ENCODE measurements at places on chromosomes 1 and 21.
A peak's percentile ranks its signal among the peaks of the same experiment; 100 is the strongest.

DNA sequence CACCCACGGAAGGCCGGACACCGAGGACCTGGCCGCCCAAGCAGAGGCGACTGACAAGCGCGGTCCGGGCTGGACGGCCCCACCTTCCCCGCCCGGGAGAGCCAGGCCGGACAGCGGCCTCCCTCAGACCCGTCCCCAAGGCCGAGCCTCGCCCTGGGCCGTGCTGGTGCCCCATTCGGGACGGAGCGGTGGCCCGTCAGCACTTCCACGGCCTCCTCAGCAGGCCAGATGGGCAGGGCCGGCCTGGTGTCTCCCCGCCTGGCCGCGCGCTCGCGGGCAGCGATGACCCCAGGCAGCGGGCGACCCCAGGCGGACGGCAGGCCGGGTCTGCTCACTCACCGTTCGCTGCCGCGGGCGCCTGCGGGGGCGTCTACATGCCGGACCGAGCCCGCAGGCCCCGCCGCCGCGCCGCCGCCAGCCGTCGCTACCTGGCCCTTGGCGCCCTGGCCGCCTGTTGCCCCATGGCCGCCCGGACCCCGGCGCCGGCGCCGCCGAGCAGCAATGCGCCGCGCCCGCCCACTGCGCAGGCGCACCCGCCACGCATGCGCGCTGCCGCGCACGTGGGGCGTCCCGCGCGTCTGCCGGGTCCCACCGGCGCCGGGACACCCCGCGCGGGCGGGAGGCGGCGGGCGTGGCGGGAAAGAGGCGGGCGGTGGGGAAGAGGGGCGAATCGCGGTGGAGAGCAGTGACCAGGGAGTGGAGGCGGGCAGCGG, at the start of gene NADK:
Gene NADK (minus strand): TSS at position 521 of the 713 bp plus-strand sequence. CDS start 13,064 bp downstream, outside the sequence.
- DNase-seq, result peak; percentile 93

- DNase-seq, result no peak
These were observed 631.6 kb upstream of the CAMK1G start for GRCh38 chr1:208951908-208952307.

DNA sequence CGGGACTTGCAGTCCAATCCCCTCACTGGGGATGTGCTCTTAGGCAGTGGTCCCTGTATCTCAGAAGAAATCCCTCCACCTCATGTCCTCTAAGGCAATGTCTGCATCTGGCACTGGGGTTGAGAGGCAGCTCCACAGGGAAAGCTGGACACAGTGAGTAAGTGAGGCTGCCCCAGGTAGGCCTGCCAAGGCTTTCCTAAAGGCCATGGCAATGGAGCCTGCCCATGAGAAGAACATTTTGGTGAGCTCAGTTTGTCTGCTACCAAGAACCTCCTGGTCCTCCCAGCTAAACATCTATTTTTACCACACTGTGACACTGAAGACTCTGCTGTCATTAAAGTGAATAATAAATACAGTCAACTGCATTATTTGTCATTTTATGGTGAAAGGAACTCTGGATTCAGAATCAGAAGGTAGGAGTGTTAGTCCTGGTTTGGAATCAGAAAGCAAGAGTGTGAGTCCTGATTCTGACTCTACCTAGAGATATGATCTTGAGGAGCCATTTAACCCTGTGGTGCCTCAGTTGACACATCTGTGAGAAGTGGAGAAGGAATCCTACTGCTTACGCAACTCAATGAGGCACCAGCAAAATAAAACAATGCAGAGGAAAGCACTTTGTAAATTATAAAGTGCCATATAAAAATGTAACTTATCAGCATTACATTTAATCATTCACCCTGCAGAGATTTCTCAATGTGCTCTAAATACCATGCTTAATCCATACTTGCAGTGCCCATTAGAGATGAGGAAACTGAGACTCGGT, 41.0 kb downstream of the TBX15 start:
- DNase-seq, result peak; percentile 26

GRCh38 chr1:26300578-26301275, 5.7 kb downstream of the UBXN11 start:
- DNase-seq, result no peak

GRCh38 chr1:53413175-53414001, 45.8 kb upstream of the DMRTB1 start:
- DNase-seq, result peak; percentile 67

- no peak for DNase-seq
These were observed 52.4 kb downstream of the NAV1 start for GRCh38 chr1:201591348-201591747.

DNA sequence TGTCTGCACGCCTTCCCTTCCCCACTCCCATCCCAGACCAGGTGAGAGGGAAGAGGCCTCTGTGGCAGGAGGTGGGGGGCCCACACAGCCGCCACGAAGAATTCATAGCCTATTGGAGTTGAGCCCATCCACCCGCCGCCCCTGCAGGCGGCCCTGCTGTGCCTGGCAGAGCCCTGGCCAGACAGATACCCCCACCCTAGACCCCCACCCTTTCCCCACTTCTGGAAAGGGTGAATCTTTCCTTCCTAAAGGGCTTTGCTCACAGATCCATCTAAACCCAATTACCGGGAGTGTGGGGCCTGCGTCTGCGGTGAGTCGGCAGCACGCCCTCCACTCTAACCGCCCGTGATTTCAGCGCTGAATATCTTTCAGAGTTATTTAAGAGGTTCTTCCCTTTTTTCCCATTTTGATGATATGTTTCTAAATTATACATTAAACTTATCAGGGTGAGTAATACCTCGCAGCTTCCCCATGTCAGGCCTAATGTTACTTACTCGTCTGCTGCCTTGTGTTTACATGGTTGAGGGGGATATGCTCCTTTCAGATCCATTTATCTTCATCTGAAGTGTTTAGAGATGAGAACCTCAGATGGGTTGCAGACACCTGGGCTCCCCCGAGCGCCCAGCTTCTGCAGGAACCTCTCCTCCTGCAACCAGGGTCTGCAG, 183.9 kb upstream of the VAMP3 start:
- no peak for DNase-seq
